Stimulated activated CD4-positive, alpha-beta T cell treated with anti-CD3 and anti-CD28 coated beads, Interleukin-2, amount 100 ng/mL, for 4 hours (primary cell): ENCODE measurements at places on chromosomes 2 and 18.

DNA sequence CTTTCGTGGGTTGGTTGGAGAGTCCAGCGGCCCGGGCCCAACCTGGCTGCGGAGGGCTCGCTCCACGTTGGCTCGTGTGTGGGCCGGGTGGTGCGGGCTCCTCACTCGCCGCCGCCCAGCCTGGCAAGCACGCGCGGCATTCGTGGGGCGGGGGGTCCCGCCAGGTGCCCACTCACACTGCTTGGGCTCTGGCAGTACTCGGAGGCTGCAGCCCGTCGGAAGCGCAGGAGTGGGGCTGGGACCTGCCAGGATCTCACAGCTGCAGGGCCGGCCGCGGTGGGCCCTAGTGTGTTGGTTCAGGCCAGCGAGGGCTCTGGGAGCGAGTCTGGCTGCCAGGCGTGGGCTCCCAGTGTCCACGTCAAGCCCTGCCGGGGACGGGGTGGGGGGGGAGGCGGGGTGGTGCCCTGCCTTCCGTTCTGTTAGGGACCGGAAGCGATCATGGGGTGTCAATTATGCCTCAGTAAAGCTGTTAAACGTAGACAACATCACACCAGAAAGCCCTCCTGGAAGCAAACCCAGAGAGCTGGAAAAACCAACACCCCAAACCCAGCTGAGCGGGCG is 1.0 kb upstream of the HS6ST1 start:
- DNase-seq = no peak

DNA sequence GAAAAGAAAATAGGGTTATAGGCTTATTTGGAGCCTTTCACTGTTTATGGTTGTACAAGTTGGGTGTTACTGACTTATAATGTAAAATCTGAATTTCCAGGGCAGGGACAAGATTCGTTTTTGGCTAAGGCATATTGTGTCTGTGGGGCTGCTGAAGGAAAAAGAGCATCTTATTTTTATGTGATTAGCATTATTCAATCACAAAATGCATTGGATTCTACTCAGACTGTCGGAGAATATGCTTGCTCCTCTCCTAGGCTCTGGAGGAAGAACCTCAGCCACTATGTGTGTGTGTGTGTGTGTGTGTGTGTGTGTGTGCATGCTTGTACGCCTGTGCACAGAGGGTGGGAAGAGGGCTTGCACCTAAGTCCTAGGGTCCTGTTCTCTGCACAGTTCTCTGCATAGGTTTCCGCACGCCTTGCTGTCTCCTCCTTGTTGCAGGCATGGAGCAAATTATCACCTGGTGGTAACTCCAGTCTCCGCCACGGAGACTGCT is 44.3 kb downstream of the AGAP1 start:
- DNase-seq = no peak

- DNase-seq = no peak
These were observed 28.0 kb downstream of the PLB1 start for GRCh38 chr2:28523902-28524301.

GRCh38 chr2:6754419-6754818 is 111.3 kb downstream of the CMPK2 start:
- no peak for DNase-seq

DNA sequence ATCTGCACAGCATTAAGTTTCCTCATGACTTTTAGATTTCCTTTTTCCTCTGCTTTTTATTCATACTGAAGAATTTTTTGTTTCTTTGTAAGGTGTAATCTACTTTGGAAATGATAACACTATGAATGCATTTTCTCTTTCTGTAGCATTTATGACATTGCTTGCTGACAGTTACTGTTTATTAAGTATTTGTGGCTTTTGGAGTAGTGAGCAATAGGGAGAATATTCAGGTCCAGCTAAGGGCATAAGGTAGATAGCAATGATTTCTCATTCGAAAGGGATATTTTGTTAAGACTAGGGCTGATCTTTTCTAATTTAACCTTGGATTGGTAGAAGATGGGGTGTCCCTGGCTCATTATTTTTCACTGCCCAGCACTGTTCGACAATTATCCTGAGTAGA is 80.3 kb downstream of the XRCC5 start:
- no peak for DNase-seq

- no peak for DNase-seq
These were observed 61.2 kb downstream of the ACYP2 start for GRCh38 chr2:54176577-54176976.

DNA sequence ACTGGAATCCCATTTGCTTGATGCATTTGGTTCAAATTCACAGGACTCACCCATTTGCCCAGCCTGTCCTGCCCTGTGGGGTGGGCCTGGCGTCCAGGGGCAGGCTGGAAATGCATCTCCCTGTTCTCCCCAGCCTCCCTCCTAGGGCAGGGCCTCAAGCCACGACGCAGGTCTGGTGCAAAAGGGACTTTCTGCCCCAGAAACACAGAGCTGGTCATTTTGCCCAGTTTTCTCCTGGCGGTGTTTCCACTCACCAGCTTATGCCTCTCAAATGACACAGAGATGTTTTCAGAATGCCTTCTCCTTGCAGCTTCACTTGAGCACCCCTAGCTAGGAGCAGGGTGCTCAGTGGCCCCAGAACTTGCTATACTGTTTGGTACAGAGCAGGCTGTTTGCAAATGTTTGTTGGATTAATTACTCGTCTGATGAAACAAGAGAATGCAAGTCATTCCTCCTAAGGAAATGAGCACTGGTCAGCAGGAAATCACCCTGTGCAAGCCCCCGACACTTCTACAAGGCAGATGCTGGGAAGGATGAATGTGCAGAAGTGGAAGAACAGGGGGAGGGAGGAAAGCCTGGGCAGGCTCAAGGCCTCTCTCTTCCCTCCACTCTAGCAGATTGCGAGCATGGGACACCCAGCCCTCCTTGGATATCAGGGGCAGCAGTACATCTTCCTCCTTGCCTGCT is 164.3 kb upstream of the APCDD1 start:
- DNase-seq = no peak

- DNase-seq = peak; percentile 49
These were observed 19.5 kb downstream of the WIPF1 start for GRCh38 chr2:174577967-174578589.

- DNase-seq = no peak
These were observed 97.5 kb upstream of the CD302 start for GRCh38 chr2:159895258-159896065.

DNA sequence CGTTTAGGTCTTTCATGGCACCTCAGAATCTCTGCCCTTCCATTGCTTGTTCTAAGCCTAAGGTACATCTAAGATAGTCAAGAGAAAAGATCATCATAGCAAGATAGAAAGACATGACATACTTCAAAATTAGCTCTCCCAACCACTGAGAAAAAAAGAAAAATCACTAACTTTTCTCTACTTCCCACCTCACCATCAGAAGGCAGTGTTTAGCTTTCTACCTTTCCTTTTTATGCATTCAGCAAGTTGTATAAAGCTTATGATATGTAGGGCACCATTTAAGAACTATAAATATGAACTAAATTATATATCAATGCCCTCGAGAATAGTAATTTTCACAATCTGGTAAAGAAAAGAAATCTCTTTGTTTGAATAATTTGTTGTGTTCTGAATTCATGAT is 331.8 kb upstream of the VWC2L start:
- DNase-seq = no peak

- DNase-seq = no peak
These were observed 159.0 kb downstream of the METTL4 start for GRCh38 chr18:2412281-2412680.

DNA sequence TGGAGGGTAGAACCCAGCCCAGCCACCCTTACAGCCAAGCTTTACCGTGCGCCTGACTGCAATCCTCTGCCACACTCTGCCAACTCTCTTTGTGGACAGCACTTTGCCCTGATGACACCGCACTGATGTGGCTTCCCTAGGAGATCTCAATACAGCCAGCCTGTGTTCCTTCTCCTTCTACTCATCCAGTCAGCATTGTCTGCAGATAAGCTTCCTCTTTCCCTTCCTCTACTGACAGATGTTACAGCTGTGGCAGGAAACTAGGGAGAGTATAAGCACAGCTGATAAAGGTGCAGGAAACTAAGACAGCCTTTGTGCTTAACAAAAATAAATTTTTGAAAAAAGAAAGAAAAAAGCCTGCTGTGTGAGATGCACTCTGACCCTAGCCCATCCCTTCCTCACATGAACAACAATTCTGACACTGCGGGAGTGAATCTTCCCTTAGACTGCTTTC is 25.0 kb downstream of the CEP68 start:
- no peak for DNase-seq

- no peak for DNase-seq
These were observed 458.3 kb upstream of the SYT4 start for GRCh38 chr18:43735570-43735969.

GRCh38 chr2:240461471-240462072 is 26.1 kb downstream of the GPC1 start:
- DNase-seq = no peak

DNA sequence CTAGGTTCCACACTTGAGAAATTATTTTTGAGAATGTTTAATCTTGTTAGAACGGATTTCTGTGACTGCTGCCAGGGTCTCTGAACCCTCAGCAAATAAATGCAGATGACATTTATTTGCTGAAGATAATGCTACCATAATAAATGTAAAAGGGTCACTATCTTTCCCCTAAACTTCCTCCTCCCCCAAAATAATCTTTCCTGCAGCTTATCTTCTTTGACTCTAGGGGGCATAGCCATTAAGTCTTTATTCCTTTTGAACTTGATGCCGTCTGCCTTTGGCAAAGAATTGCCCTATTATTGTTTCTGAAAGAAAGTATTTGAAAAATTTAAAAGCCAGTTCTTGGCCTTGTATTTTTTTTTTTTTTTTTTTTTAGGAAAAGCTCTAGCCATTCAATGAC is 63.6 kb upstream of the ACSL3 start:
- DNase-seq = no peak

GRCh38 chr2:240919161-240919781 is 13.1 kb downstream of the CROCC2 start:
- DNase-seq = no peak

DNA sequence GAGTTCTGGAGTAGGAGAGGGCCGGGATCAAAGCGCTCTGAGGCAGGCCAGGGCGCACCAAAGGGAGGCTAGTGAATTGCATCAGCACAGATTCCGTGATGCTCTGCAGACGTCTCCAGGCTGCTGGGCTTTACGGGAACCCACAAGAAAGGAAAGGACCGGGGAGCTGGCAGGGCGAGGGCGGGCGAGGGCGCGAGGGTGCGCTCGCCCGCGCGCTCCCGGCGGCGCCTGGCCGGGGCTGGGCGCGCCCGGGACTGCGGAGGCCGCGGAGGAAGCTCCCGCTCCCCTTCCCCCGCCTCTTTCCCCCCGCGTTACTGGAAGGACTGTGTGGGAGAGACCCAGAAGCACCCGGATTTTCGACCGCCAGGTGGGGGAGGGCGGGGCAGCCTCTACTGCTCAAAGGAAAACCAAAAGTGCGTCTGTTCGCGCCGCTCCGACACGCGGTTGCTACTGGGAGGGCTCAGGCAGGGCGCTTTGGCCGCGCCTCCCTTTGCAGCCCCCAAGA is 2.4 kb upstream of the FOSL2 start:
- DNase-seq = peak; percentile 96

DNA sequence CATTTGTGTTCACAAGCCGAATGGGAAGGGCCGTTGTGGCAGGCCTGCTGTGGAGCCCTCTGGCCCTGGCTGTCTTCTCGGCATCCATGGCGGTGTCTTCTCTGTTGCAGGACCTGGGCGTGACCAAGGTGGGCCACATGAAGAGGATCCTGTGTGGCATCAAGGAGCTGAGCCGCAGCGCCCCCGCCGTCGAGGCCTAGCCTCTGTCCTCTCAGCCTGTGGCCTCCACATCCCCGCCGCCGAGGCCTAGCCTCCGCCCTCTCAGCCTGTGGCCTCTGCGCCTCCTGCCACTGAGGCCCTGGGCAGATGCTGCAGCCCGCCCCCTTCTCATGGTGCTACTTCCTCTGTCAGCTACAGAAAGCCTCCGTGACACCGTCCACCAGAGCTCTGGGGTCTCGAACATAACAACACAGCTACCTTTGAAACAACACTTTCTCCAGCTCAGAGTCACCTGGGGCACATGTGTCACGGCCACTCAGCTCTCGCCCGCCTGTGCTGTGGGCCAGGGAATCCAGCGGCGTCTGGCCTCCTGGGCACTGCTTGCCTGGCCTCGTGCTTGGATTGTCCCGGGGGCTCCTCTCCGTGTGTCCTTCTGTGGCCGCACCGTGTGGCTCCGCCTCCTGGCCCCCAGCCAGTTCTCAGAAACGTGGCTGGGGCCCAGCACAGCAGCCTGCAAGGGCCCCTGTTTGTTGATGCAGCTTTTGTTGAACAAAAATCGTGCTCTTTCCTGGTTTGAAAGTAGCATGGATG is 97.1 kb downstream of the USP40 start:
- no peak for DNase-seq

- DNase-seq = no peak
These were observed 7.0 kb upstream of the NDUFV2 start for GRCh38 chr18:9095297-9096006.

DNA sequence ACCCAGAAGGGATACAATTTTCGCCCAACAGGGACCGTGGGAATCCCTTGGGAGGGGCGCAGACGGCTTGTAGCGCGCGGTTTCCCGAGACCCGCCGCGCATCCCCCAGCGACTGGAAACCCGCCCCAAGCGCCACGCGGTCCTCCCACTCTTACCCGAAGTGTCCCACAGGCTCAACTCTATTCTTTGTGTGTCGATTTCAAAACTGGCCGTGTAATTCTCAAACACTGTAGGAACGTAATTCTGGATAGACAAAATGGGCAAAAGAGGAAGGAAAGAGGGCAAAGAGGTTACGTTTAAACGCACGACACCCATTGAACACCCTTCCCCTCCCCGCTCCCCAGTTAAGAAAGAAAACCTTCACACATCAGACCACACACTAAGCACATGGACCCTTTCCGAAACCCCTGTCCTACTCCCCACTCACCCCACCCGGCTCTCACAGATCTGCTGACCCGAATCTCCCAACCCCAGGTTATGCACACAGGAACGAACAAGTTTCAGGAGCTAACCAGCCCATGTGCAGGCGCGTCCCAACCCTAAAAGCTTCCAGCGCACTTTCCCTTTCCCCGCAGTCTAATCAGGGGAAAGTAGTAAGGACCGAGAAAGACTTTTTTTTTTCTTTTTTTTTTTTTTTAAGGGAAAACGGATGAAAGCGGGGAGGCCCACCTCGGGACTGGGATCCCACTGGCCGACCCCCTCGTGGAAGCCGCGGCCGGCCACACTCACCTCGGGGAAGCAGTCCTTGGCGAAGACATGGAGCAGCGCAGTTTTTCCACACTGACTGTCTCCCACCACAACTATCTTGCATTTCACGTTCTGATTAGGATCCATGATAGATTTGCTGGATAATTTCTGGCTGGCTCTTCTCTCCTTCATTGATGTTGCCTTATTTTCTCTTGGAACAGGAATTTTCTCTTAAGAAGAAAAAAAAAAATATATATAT is 655 bp downstream of the RND3 start:
- DNase-seq = no peak
